ENCODE measurements at places on chromosomes 1 and 21.

DNA sequence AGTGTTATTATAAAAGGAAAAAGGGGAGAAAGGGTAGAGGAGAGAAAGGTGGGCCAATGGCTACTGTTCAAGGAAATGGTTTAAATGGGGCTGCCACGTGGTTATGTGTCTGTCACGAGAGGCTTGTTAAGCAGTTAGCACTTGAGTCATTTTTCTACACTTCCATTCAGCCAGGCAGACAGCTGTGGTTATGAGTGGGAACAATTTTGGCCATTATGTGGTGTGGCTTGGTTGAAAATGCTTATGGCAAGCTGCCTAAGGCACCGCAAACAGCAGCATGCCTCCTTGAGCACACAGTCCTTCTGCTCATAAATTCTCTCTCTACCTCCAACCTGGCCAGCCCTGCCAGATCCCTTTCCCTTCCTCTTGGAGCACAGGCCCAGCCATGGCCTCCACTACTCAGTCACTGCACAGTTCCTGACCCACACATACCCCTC, 3.2 kb upstream of the SRM start:
- no peak for DNase-seq

DNA sequence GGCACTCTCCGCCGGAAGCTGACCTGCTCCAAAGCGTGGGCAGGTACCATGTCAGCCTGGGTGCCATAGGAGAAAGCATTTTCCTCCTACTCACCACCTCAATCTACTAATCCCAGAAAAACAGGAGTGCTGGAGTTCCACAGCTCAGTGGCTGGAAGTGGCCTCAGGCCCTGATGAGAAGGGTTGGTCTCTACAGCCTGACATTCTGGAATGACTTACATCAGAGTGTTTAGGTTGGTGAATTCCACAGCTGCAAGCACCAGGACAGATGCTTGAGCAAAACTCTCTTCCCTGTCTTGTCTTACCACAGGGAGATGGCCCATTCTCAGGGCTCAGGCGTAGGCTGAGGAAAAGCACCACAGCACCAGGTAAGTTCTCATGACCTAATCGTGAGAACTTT, 5.5 kb downstream of the SEC16B start:
- DNase-seq = no peak

DNA sequence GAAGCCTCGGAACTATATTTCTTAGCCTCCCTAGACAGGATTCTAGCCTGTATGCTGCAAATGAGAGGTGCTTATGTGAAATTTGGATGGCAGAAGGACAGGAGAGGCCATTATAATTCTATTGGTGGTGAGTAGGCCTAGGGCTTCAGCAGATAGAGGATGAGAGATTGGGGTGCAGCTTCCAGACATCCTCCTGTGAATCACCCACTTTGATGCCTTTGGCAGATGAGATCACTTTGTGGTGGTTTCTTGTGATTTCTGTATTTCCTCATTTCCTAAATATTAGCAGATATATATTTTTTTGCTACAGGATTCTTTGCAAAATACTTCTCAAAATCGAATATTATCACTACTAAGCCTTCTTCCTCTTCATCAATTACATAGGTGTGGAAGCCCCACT, 37.3 kb downstream of the MFSD2A start:
- DNase-seq = no peak

DNA sequence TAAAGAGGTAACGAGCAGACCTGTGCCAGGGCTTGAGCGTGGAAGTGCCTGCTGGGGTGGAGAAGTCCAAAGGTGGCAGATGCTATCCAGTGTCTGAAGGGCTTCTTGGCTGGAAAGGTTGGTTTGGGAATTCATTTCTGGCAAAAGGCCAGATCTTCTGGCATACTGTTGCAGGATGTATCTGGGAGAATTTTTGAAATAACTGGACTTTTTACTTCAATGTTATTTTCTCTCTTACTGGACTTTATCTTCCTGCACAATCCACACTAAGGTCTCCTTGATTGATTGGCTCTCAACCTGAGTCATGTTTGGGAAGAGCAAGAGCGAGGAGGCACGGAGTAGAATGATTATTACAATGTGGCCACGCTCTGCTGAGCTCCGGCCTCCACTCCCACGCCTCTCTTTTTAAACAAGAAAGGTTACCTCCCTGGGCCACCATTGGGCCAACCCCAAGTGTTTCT, 278.4 kb downstream of the TM2D1 start:
- no peak for DNase-seq

GRCh38 chr1:154798645-154799044, 71.4 kb downstream of the KCNN3 start:
- no peak for DNase-seq

DNA sequence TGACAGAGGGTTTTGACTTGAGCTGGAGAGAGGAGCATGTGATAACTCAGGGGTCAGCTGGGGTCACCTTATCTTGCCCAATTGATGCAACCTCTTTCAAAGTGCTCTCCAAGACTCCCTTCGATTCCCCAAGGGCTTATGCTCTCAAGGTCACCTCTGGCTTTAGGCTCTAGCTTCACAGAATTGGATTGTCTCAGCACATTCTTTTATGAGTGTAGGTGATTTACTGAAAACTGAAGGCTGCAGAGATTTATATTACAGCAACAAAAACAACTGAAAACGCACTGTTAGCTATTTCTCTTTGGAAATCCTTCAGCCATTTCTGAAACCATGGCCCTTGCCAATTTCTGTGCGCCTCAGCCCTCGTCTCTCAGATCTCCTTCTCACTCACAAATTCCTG, 34.5 kb upstream of the MAP1LC3C start:
- DNase-seq = no peak

GRCh38 chr1:221983444-221983843, 241.6 kb upstream of the DUSP10 start:
- no peak for DNase-seq

- no peak for DNase-seq
These were observed 180.4 kb upstream of the FOXD3 start for GRCh38 chr1:63142001-63142400.

- no peak for DNase-seq
These were observed 126.6 kb upstream of the CAMK1G start for GRCh38 chr1:209456878-209457277.

DNA sequence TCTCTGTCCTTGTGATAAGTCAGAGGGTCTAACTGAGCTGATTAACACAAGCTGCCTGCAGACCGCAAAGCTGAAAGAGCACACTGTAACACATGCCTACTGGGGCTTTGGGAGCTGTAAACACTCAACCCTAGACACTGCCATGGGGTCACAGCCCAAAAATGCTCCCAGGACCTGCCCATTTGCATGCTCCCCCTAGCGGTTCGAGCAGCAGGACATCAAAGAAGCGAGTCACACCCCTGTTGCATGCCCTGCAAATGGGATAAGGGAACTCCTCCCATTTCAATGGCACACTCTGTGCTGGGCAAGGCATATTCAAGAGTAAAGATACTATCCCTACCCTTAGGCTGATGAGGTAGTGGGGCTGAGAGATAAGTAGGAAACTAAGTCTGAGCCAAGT, 22.8 kb downstream of the LCE3E start:
- DNase-seq = no peak

DNA sequence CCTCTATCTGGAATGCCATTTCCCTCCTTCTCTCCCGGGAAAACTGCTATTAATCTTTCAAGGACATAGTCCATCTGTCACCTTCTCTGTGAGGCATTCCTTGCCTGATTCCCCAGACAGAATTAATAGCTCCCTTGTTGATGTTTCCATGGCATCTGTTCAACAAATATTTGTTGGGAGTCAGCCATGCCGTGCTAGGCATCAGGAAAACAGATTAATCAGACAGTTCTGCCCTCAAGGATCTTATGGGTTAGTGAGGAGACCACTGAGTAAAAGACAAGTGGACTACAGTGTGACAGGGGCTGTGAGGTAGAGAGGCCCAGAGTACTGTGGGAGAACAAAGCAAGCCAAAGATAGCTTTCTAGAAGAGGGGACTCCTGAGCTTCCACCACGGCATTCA, 11.4 kb upstream of the MAGOH start:
- DNase-seq = no peak

- no peak for DNase-seq
These were observed 7.5 kb downstream of the NBPF1 start for GRCh38 chr1:16605532-16606505.

GRCh38 chr21:44327603-44327974, 11.6 kb downstream of the CFAP410 start:
- DNase-seq = no peak

DNA sequence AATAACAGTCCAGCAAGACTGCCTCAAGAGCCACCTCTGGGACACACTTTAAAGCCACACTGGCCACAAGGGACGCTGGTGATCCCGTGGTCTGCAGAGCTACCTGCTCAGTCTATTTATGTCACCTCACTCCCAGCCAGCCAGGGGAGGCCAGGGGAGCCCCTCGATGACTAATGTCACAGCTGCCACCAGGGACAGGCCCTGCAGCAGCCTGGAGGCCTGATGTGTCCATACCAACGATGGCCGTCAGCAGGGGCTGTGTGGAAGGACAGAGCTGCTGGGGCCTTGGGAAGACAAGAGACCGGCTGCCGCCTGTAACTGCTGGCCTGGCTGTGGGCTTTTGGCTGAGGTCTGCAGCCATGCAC, 71.0 kb downstream of the SIK1 start:
- no peak for DNase-seq

GRCh38 chr21:44408226-44408625, 47.1 kb upstream of the LRRC3 start:
- no peak for DNase-seq

DNA sequence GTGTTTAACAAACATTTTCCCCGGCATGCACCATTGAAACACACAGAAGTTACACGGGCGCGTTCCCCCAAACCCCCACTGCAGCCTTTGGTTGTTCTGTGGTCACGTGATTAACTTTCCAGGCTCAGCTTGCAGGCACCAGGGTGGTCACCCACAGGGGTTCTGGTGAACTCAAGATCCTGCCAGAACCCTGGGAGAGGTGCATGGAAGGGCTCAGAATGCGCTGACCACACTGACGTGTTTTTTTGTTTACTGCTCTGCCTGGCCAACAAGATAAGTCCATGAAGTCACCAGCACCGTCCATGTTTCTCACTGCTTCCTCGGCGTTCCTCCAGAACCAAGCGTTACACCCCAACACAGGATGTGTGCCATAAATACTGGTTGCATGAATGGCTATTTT, 229.5 kb upstream of the VAMP3 start:
- DNase-seq = no peak

- no peak for DNase-seq
These were observed 13.7 kb downstream of the SELL start for GRCh38 chr1:169697755-169698154.

DNA sequence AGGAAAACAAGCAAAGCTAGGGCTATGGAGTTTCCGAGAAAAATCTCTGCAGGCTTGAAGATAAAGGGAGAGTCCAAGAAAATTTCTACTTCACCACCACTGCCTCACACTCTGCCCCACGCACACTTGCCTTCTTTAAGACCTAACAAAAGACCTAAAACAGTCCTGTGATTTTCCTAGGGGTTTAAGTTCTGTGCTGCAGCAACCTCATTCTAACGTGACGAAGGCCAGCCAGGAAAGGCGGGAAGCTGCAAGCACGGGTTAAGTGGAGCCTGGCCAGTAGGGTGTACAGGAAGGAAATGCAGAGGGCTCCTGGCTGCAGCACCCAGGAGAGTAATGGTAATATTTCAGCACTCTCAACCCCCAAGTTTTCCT, 1.5 kb downstream of the SPATA6 start:
- DNase-seq = no peak

- DNase-seq = no peak
These were observed 14.2 kb downstream of the RGS1 start for GRCh38 chr1:192589813-192590212.

DNA sequence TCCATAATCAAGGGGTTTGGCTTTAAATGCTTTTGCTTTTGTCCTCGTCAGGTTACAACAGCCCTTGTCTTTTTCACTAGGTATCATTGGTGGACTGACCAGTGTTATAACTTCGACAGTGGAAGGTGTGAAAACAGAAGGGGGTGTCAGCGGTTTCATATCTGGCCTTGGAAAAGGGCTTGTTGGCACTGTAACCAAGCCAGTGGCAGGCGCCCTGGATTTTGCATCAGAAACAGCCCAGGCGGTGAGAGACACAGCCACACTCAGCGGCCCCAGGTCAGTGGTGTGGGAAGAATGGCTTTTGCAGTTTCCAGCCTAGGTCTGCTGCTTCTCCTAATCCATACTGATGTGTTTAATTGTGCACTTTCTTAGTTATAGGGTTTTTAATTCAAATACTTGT, 157.9 kb downstream of the DHRS3 start:
- DNase-seq = no peak

GRCh38 chr21:15437883-15438282, 291.9 kb upstream of the USP25 start:
- no peak for DNase-seq

- DNase-seq = no peak
These were observed 1.8 kb upstream of the FOXO6 start for GRCh38 chr1:41359211-41360073.

- no peak for DNase-seq
These were observed 4.1 kb downstream of the SCCPDH start for GRCh38 chr1:246728311-246728710.

GRCh38 chr1:59318271-59318860, 21.5 kb downstream of the FGGY start:
- DNase-seq = no peak

DNA sequence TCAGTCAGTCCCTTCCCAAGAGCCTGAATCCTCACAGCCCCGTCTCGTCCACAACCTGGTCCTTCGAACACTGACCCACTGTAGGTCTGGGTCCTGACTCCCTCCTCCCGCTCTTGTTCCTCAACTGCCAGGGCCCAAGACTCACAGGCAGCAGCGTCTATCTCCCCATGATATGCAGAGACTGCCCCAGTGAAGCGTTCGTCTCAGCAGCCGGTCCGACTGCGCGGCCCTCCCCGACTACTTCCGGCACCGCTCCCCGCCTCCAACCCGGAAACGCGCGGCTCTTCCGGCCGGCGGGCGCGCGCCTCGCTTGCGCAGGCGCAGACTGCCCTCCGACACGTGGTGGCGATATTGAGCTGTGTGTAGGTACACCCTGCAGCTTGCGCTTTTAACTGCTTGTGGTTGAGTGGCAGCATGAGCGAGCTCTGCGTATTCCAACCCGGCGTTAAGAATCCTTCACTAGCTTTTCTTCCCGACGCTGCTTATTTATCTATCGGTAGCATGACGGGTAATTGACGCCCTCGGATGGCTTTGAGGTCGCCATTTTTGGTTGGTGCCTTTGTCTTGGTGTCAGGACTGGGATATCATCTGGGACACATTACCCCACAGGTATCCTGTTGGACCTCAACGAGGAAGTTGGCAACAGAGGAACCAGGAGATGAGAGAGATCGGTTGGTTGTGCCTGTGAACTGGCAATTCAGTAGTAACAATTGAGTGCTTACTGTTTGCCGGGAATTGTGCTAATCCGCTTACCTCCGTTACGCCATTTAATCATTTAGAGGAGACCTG, at the start of gene TAF12:
TAF12 (minus strand) TSS at position 221 of the 789 bp plus-strand sequence. CDS start 20,986 bp downstream, outside the sequence.
- DNase-seq = peak; percentile 27

- no peak for DNase-seq
These were observed 1.4 kb upstream of the CACNA1S start for GRCh38 chr1:201113451-201114244.

All from cortex of kidney (tissue), 1 donor.